ENCODE measurements at places on chromosomes 13 and 19.

- DNase-seq, result no peak
These were observed 22.5 kb downstream of the DHRS12 start for GRCh38 chr13:51781246-51782022.

GRCh38 chr13:30466358-30466714, 600 bp upstream of the HMGB1 start:
- no peak for DNase-seq

DNA sequence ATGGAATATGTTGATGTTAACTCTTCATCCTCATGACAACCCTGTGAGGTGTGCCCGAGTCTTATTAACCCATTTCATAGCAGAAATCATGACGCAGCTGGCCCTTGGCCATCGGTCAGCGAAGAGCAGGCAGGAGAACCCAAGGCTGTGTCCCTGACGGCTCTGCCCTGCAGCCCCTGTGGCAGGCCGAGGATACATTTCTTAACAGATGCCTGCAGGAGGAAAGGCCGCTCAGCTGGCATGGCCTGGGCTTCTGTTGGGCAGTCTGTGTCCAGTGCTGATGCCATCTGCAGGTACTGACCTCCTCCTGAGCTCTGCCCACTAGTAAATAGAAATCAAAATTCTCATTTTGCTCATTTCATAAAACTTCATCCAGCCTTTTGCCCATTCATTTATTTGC, 35.4 kb upstream of the MCF2L start:
- DNase-seq, result no peak

- no peak for DNase-seq
These were observed 71.4 kb downstream of the DGKH start for GRCh38 chr13:42119875-42120274.

DNA sequence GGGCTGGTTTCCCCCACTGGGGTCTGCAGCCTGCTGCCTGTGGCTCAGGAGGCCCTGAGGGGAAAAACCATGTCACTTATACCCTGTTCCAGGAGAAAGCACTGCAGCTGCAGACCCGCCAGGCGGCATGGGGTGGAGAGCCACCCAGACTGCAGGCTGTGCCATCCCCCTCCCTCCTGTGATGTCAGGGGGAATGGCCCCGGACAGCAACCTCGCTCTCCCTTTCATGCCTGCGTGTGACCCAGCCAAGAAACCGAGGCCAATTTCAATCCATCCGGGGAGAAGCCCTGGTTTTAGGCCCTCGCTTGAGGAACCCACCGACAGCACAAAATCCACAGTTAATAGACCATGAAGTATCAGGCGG, 37.2 kb upstream of the MATK start:
- no peak for DNase-seq

- peak; percentile 58 for DNase-seq
These were observed 1.1 kb downstream of the FOXO1 start for GRCh38 chr13:40665126-40666044.

DNA sequence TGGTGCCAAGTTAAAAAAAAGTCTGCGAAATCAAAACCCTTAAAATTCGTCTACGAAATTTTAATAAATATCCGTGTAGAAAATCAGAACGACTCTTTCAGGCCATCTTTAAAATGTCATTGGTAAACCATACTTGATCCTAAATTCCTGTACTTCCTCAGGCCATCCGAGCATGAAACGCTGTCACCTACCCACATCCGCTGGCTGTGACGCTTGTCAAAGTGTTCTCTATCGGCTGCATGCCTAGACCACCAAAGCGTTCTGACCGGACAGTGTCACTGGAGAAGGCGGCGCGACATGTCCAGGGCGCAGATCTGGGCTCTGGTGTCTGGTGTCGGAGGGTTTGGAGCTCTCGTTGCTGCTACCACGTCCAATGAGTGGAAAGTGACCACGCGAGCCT, 119.0 kb upstream of the CLDN10 start:
- no peak for DNase-seq
